ENCODE measurements at places on chromosomes 11 and 22. TPM values are rescaled to one million over a fixed set of nuclear protein-coding genes. Genes with fewer than 3 reads are reported as not detected.

GRCh38 chr11:112599856-112600533 lies 339.3 kb upstream of the PLET1 start:
- DNase-seq = no peak

GRCh38 chr22:22554587-22555284 lies 4.3 kb downstream of the PRAME start:
- DNase-seq = no peak

DNA sequence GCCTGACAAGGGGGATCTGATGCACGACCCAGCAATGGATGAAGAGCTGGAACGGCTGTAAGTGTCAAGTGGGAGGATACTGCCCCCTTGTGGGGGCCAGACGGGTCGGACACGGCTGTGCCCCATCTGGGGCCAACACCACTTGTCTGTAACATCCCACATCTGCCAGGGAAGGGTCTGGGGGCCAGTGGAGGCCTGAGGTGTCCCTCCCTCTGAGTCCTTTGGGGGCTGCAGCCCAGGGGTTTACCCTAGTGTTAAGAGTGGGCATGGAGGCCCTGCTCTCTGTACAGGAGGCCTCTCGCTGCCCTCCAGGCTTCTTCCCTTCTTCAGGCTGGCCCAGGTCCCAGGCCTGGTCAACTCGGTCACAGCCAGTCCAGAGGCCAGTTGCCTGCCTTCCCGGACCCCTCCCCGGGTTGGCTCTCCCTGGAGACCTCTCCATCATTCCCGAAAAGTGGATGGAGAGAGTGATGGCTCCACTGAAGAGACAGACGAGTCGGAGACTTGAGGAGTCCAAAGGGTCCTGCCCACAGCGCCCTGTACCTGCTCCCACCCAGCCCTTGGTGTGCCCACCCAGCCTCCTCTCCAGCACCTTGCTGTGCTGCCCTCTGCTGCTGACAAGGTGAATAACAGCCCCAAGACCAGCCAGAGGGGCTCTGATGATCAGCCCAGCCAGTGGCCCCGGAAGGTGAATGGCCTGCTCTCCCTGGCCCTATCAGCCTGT lies 15.4 kb downstream of the ARFGAP2 start:
- DNase-seq = no peak

- no peak for DNase-seq
Observed at GRCh38 chr11:9498457-9499078, 37.8 kb downstream of the ZNF143 start.

DNA sequence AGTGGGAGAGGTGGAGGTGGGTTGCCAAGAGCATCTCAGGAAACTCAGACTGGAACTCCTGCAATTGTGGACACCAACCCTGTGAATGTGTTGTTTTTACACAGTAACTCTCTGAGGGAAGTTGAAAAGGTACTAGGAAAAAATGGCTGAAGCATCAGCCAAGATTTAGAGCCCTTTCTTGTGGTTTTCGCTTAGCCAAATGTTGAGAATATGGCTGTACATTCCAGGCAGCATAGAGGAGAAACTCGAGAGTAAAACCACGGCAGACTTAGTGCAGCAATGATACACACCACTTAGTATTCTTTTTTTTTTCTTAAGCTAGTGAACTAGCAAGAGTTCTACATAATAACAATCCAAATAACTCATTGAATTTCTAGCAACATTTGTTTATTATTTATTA lies 309.7 kb upstream of the MTNR1B start:
- no peak for DNase-seq

DNA sequence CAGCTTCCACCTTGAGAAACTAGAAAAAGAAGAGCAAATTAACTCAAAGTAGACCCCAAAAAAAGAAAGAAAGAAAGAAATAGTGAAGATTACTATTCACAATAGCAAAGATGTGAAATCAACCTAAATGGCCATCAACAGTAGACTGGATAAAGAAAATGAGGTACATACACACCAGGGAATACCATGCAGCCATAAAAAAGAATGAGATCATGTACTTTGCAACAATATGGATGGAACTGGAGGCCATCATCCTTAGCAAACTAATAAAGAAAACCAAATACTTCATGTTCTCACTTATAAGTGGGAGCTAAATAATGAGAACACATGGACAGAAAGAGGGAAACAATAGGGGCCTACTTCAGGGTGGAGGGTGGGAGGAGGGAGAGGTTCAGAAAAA lies 13.8 kb downstream of the CD3D start:
- no peak for DNase-seq

DNA sequence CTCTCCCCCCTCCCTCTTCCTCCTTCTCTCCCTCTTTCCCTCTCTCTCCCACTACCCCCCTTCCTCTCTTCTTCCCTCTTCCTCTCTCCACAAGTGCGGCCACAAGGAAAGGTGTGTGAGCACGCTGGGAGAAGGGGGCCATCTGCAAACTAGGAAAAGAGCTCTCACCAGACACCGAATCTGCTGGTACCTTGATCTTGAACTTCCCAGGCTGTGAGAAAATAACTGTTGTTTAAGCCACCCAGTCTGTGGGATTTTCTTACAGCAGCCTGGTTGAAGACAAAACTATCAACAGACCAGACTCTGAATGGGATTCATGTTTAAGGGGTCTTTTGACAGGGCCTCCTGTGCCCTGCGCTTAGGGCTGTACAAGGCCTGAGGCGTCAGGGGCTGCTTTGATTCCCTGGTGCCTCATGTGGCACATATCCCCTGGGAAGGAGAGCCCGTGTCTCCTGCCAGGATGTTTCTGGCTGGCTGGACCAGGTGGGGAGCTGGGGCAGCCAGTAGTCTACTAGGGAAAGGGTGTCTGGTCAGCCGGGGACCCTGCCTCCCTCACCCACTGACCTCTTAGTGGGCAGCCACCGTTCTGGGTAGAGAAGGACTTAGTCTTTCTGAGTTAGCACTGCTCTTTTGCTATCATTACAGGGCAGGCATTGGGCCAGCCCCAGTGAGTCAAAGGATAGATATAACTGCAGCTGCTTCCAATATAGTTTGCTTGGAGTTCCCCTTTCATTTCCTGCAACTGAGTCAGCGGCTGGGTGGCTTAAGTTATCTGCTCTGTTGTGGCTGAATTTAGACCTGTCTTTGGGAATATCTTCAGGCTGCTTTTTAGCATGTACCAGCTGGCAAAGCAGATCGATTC lies 6.2 kb downstream of the PANX1 start:
- DNase-seq = no peak

- no peak for DNase-seq
Observed at GRCh38 chr22:29979777-29980321, 96.9 kb downstream of the MTMR3 start.

GRCh38 chr11:131942878-131943277 lies 572.5 kb downstream of the NTM start:
- DNase-seq = no peak

GRCh38 chr11:33191467-33191866 lies 30.2 kb upstream of the CSTF3 start:
- no peak for DNase-seq

DNA sequence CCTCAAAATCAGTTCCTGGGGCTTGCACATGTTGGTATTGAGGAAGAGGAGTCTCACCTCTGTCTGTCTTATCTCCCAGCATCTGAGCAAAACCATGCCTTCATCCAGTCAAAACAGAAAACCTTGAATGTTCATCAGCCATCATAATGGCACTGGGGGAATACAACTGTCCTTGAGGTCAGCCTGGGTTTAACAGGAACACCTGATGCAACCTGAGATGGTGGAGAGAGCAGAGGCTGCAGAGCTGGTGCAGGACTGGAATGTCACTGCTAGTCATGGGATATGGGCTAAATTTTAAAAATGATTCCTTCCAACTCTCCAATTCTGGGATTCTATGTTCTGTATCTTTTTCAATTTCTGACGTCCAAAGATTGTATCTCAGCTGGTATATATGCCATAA lies 931.0 kb downstream of the NTM start:
- DNase-seq = no peak

DNA sequence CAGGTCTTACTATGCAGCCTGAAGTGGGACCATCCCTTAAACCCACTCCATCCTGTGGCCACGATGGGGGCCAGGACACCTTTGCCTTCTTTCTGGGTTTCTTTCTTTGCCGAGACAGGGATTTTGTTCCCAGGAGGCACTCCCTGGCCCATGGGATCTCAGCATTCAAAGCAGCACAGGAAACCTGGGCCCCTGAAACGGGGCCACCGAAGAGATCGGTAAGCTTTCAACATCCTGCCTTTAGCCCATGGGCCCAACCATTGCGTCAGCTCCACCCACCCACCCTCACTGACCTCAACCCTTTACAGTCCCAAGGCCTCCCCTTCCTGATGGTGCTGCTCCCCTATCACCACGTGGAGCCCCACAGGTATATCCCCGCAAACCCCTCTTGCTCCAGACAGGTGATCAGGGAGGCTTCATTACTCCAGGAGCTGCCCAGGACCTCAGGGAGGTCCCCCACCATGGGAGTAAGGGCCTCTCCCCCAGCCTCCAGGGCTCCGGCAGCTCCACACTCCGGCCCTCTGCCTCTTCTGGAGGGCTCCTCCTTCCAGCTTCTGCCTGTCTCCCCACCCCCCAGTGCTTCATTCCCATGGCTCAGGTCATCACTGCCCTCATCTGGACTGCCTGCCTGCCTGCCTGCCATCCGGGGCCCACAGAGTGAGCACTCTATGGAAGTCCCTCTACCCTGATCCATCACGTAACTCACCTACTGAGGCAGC lies 42.0 kb upstream of the TUB start:
- DNase-seq = no peak

DNA sequence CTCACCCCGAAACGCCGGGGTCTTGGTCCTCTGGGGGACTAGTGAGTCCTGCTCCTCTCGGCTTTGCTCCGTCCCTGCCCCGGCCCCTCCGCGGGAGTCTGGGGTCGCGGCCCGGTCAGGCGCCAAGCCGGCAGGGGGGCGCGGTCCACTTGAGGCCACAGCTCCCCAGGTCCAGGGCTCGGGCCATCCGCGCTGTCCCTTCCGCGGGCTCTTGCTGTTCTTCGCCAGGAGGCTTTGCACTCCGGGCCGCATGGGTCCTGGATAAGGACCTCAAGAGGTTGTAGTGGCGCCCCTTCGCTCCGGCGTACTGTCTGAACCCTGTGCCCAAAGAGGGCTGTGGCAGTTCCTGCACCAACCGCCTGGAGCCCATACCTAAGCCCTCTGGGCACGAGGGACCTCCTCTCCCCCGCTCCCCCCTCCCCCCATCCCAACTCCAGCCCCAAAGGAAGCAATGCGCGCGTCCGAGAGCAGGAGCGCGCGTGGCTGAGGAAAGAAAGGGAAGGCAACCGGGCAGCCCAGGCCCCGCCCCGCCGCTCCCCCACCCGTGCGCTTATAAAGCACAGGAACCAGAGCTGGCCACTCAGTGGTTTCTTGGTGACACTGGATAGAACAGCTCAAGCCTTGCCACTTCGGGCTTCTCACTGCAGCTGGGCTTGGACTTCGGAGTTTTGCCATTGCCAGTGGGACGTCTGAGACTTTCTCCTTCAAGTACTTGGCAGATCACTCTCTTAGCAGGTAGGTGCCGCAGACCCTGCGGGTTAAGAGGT lies at the start of gene ADM:
TSS of gene ADM (plus strand) at position 579 of the 767 bp plus-strand sequence. CDS start 628 bp downstream, outside the sequence.
- no peak for DNase-seq

DNA sequence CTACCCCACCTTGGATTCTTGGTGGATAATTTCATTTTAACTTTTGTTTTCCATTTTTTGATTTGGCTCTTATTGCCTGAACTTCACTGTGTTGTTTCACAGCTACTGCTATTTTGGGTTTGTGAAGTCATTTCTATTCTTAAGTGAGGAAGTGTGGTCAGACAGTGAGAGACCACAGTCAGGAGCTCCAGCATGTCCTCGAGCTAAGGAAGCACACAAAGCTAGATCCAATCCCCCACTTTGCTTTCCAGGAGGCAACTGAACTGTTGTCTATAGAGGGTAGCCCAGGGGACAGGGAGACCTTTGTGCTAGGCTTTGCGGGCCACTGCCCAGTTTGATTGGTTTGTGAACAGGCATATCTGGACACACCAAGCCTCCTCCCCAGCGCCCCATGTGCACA lies 251.8 kb upstream of the KIRREL3 start:
- no peak for DNase-seq

- no peak for DNase-seq
Observed at GRCh38 chr11:60500276-60500910, 7.8 kb downstream of the MS4A12 start.

GRCh38 chr22:26610996-26611395 lies 6.8 kb downstream of the CRYBB1 start:
- no peak for DNase-seq

GRCh38 chr11:70675697-70676374 lies 277.5 kb downstream of the CTTN start:
- DNase-seq = no peak

- DNase-seq = no peak
Observed at GRCh38 chr22:18954990-18955571, 19.0 kb upstream of the PRODH start.

- DNase-seq = no peak
Observed at GRCh38 chr22:50305393-50305922, 2.0 kb downstream of the PLXNB2 start.

DNA sequence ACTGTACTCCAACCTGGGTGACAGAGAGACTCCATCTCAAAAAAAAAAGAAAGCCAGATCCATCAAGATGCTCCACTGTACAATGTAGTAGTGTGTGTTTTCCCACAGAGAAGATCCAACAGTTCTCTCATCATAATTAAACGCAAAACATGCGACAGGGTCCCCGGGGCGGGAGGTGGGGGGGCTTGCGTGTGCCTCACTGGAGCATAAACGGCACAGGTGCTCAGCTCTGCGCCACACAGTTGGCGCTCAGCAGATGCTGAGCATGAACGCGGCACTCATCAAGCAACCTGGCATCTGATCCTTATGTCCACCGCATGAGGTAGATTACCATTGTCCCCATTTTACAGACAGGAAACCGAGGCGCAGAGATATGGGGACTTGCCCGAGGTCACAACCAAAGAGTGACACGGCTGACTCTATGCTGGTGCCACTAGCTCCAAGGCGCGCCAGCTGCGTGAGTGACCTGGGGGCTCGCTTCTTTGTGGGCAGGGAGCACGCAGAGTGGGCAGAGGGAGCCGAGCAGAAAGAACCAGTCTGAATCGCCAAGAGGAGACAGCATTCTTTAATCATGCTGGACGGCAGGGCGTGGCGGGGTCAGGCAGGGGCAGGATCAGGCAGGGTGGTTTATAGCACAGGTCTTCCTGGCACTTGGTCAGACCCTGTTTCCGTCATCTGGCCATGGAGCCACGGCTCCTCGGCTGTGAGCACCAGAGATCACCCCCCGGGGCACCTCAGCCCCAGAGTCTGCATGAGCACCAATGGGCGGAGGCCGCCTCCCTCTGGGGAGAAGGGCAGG lies 8.2 kb downstream of the C1QTNF6 start:
- no peak for DNase-seq

GRCh38 chr11:114192841-114193389 lies 103.3 kb upstream of the NNMT start:
- DNase-seq = no peak

RASL10A gene
- total RNA-seq = 0.12 TPM

C11orf16 gene
- not detected for total RNA-seq

MMP3 gene
- not detected for total RNA-seq

OR51B2 gene
- not detected for total RNA-seq

HBB gene
- not detected for total RNA-seq

RELA gene
- total RNA-seq = 73.0 TPM

TSGA10IP gene
- not detected for total RNA-seq

FXYD6 gene
- 71.2 TPM for total RNA-seq

MIEF1 gene
- total RNA-seq = 26.6 TPM

TEAD1 gene
- 61.9 TPM for total RNA-seq

OR6T1 gene
- total RNA-seq = not detected

PANX3 gene
- total RNA-seq = not detected

KCNJ5 gene
- total RNA-seq = 0.23 TPM

ART1 gene
- not detected for total RNA-seq

LZTR1 gene
- 33.1 TPM for total RNA-seq

FJX1 gene
- 52.1 TPM for total RNA-seq

MMP12 gene
- total RNA-seq = not detected

FADS3 gene
- 48.0 TPM for total RNA-seq

RAB38 gene
- 10.5 TPM for total RNA-seq
